Stimulated activated CD4-positive, alpha-beta T cell treated with anti-CD3 and anti-CD28 coated beads, Interleukin-1b, Interleukin-23, amount 100 ng/mL, for 4 hours (primary cell): ENCODE measurements at places on chromosomes 2 and 18.

- DNase-seq: no peak
Measured at GRCh38 chr2:161136696-161137324, 23.4 kb upstream of the TANK start.

DNA sequence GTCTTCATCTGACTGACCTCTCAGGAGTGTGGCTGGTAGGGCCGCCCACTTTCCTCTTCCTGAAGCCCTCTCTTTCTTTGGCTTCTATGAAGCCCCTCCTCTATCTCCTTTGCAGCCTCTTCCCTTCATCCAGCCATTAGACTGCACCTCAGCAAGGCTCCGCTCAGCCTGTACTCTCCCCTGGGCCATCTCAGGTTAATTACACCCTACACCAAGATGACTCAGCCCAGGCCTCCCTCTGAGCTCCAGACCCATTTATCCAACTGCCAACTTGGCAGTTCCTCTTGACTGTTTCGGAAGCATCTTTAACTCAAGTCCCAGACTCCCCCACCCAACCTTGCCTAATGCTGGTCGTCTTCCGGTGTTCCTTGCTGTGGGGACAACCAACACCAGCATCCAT, 5.8 kb upstream of the WNT6 start:
- DNase-seq: no peak

GRCh38 chr2:235302263-235302662, 191.6 kb upstream of the AGAP1 start:
- no peak for DNase-seq

GRCh38 chr2:209368914-209369313, 54.9 kb upstream of the MAP2 start:
- DNase-seq: no peak

DNA sequence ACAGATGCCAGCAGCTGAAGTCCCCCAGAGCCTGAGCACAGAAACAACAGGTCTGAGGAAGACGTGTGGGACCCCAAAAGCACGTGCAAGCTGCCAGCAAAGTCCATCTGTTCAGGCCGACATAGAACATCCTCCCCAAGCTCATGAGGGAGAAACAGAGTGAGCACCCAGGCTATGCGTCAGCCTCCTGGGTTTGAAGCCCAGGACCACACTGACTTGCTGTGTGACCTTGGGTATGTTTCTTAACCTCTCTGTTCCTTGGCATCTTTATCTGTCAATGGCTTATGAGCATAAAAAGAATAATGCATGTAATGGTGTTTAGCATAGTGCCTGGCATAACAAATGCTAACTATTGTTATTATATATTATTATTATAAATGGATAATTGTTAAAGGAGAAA, 40.3 kb downstream of the COL4A4 start:
- DNase-seq: no peak

GRCh38 chr2:121591199-121591598, 58.1 kb downstream of the CLASP1 start:
- no peak for DNase-seq

DNA sequence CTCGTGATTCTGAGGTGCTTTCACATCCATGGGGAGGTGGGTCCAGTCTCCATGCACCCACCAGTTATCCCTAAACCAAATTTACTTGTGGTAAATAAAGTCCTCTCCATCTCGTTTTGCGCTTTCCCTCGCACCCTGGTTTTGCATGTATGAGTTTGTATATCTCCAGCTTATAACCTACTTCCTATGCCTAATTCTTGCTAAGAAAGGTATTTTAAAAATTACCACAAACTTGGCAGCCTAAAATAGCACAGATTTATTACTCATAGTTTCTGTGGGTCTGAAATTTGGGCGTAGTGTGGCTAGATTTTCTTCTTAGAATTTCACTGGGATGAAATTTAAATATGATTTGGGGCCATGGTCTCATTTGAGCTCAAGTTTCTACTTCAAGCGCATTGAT, 511.5 kb downstream of the NYAP2 start:
- DNase-seq: no peak

GRCh38 chr2:43605079-43605655, 9.3 kb upstream of the THADA start:
- DNase-seq: no peak

- no peak for DNase-seq
Measured at GRCh38 chr2:7265286-7265685, 348.1 kb downstream of the RNF144A start.

DNA sequence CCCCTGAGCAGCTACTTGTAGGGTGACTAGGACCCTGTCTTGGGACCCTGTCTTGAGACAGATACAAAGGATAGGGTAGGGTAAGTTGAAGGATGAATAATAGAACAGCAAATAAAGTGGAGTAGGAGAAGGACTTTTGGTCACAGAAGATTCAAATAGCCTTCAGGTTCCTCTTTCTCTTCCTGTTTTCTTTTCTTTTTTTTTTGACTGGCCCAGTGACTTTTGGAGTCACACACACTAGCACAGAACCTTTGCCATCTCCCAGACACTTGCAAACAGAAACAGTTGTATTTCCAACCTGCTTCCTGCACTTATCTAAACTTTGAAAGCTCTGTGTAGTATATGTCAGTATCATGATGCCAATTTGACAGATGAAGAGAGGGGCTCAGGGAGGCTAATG, 108.2 kb downstream of the TDRD15 start:
- DNase-seq: no peak

GRCh38 chr18:35099911-35100310, 58.7 kb downstream of the MAPRE2 start:
- no peak for DNase-seq

GRCh38 chr2:224584785-224585210, 365 bp downstream of the CUL3 start:
- peak; percentile 54 for DNase-seq

DNA sequence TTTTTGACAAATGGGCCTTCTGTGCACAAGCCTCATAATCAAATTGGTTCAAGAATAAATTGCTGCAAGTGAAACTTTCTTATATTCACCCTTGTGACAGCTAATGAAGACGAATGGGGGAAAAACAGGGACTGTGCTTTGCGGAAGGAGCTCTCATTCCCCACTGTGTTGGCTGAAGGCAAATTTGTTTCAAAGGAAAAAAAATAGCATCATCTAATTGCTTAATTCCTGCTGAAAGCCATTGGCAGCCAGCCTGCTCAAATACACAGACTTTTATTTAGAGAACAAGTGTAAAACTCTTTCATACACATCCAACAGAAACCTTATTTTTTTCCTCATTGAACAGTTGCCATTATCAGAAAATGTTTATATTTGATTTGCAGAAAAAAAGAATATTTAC, 172.3 kb downstream of the ARL6IP6 start:
- DNase-seq: no peak

- DNase-seq: no peak
Measured at GRCh38 chr2:79993144-79993543, 311.4 kb downstream of the LRRTM1 start.

GRCh38 chr2:203400805-203401585, 72.8 kb downstream of the ABI2 start:
- no peak for DNase-seq

- DNase-seq: no peak
Measured at GRCh38 chr2:134336352-134336751, 82.5 kb downstream of the MGAT5 start.

DNA sequence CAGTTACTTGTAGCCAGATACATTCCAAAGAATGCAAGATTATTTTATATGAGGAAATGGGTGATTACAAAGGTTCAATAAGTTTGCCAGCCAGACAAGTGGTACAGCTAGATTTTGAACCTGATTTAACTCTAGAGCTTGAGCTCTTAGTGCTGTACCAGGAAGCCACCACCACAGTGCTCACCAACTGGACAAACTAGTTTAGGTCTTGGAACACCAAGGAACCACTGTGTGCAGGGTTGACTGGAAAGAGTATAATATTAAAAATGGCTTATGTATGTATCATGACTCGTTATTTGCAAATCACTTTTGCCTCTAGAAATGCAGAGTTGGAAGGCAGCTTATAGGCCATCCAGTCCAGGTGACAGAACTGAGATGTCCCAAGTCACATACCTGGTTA, 177.2 kb downstream of the TXNL1 start:
- no peak for DNase-seq

- DNase-seq: no peak
Measured at GRCh38 chr2:159738509-159739390, 26.4 kb downstream of the MARCHF7 start.

GRCh38 chr2:178195390-178196166, 1.3 kb downstream of the OSBPL6 start:
- no peak for DNase-seq

- DNase-seq: no peak
Measured at GRCh38 chr2:60071490-60071831, 482.0 kb downstream of the BCL11A start.

DNA sequence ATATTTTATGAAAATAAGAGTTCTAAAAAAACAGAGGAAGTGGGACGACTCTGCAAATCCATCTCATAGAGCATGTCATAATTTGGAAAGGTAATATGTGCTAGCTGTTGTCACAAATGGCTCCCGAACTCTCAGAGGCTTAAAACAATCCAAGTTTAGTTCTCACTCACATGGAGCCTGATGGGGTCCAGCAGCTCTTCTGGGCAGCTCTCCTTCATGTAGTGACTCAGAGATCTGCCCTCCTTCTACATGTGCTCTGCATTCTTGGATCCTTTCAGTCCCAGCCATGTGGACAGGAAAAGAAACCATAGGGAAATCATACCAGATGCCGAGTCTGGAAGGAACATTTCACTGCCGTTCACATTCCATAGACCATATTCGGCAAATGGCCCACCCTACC, 180.1 kb upstream of the APCDD1 start:
- no peak for DNase-seq

DNA sequence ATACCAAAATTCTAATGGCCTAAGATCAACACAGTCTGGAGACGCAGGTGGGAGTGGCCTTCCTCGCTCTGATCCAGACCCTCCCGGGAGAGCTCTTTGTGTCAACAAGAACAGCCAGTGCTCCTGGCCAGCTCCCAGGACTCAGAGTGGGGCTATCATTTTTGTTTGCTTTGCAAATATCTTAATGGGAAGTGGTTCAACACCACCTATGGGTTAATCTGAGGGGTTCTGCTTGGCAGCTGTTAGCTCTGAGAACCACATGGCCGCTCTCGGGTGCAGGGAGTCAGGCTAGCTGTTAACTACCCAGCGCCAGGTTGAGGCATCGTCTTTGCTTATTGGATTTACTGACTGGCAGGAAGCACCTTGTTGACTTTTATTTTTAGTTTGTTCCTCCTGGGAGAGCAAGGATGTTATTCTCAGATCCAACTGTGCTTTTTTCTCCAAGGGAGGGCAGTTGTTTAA, 184.8 kb upstream of the SP5 start:
- no peak for DNase-seq

- DNase-seq: no peak
Measured at GRCh38 chr2:223943561-223944008, 1.6 kb downstream of the WDFY1 start.

GRCh38 chr18:24818441-24818840, 358.0 kb downstream of the HRH4 start:
- DNase-seq: no peak

DNA sequence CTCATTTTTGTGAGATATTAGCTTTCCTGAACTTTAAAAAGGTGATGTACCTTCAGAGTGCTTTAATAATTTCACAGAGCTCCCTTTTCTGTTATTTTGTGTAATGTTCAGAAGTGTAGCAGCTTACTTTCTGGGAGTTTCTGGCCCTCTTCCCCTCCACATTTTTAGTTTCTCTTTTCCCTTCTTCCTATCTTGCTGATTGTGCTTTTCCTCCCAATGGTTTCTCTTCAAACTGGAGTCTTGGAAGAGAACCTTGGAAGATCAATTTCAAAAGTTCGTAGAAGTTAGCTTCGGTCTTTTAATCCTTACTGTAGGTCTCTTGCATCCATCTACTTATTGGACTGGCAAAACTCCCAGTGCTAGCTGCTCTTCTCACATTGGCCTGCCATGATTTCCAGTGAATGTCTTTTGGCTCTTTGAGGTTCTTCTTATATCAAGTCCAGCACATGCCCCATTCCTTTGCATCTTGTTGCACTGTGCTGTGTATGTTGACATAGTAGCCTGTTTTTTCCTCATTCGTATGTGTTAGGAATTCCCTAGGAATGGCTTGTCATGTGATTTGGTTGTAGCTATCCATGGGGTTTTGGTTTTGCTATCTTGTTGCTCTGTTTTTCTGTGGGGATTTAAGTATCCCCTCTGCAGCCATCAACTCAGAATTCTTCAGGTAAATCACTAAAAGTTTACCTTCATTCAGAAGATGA, 7.8 kb downstream of the CCNT2 start:
- DNase-seq: no peak

DNA sequence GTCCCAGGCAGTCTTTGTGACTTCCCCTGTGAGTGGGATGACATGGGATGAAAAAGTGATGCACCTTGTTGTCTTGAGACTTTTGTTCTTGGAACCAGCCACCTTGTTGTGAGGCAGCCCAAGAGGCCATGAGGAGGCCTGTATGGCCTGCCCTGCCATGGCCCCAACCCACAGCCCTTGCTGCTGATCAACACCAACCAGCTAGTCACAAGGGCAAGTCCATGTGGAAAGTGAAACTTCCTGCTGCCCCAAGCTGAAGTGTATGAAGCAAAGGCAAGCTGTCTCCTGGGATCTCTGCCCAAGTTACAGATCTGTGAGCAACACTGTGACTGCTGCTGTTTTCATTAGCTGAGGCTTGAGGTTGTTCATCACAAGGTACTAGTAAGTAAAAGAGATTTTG, 21.6 kb downstream of the TMEM18 start:
- no peak for DNase-seq

- no peak for DNase-seq
Measured at GRCh38 chr2:46284796-46285195, 12.4 kb upstream of the EPAS1 start.

DNA sequence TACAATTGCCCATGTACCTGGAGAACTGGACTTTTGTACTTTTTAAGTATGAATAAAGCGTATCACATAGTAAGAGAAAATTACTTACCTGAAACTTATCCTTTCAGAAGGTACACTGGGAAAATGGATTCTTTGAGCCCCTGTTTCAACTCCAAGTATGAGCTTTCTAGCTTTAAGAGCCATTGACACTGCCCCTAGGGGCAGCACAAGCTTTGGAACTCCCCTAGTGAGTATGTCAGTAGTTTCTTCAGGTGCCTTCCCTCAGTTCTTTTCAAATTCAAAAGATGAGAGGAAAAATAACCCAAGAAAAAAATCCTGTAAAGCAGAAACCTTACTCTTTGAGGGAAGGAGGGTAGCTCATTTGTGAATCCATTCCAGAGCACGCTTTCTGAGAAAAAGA, 124.1 kb downstream of the MEMO1 start:
- DNase-seq: no peak

DNA sequence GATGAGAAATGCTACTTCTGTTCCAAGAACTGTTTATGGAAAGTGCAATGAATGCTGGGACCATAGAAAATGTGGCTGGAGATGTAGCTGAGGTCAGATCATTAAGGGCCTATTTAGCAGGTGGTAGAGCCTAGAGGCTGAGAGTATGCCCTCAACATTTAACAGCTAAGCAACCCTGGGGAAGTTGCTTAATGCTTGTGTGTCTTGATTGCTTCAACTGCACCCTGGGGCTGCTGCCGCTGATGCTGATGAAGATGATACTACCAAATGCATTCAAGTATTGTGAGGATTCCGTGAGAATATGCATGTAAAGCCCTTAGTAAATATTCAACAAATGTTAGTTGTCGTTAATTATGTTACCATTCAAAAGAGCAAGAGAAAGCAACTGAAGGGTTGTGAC, 273.2 kb downstream of the BCL11A start:
- no peak for DNase-seq
